ENCODE measurements at places on chromosomes 12 and 14. TPM values are rescaled to one million over a fixed set of nuclear protein-coding genes. Genes with fewer than 3 reads are reported as not detected.

DNA sequence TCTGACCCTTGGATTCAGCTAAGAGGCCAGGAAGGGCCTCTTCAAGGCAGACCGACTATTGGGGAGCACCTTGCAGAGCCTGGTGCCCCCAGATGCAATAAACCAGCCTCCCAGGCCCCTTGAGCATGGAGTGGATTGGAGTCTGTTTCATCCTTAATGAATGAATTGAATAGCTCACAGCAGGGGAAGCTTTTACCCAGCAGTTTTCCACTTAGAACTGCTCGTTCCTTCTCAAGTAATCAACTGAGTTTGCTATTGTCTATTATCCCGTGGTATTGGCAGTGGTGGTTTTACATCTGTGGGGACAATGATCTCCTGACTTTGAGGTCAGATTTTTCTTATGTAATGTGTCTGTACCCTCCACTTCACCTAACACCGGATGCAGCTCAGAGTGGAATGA, 197.6 kb downstream of the AACS start:
- no peak overlapping the region for H3K4me3 ChIP-seq
- H3K4me1 ChIP-seq = no peaks in the 10 kb centered on the region
- no peaks in the 10 kb centered on the region for H3K27me3 ChIP-seq
- DNase-seq = no peak
- no peak overlapping the region for H3K27ac ChIP-seq
- H3K36me3 ChIP-seq = no peaks in the 10 kb centered on the region

- H3K4me1 ChIP-seq = peaks cover 21% of the 10 kb centered on the region
- DNase-seq = no peak
- H3K4me3 ChIP-seq = no peak overlapping the region
- no peak overlapping the region for H3K27ac ChIP-seq
These were observed 16.6 kb upstream of the SLC38A2 start for GRCh38 chr12:46389031-46389616.

GRCh38 chr14:64947710-64948611, 5.4 kb upstream of the GPX2 start:
- H3K36me3 ChIP-seq = no peaks in the 10 kb centered on the region
- no peak for DNase-seq
- H3K27ac ChIP-seq = no peak overlapping the region
- H3K4me1 ChIP-seq = no peaks in the 10 kb centered on the region

DNA sequence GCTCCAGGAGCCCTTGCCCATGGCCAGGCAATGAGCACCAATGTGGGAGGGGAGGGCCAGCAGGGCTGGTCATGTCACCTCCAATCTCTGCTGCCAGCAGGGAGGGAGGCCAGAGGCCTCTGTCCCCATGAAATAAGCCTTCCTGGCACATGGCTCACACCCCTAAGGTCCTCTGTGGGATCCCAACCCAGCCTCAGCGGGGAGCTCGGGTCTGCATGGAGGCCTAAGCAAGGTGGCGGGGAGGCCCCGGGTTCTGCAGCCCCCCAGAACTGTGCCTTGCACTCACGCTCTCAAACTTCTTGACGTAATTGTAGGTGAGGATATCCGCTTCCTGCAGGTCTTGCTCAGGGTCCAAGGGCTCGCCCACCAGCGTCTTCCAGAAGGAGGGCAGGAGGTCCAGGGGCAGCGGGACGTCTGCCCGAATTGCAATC, 41.7 kb downstream of the TRAFD1 start:
- no peaks in the 10 kb centered on the region for H3K27me3 ChIP-seq
- H3K4me1 ChIP-seq = no peaks in the 10 kb centered on the region
- no peak overlapping the region for H3K27ac ChIP-seq

DNA sequence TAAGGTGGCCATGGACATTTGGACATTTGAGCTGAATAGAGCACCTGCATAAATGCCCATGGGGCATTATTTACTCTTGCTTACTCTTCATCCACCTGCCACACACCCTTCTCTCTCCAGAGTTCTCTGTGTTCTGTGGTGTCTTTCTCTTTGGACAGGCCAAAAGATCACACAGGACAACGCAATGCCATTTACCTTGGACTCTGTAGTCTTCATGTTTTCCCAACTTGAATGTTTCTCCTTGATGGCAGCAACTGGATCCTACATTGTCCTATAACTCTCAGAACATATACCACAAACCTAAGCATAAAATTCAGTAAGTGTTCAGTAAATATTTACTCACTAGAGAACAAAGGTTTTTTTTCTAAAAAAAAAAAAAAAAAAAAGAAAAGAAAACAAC, 41.7 kb upstream of the PTHLH start:
- H3K4me3 ChIP-seq = no peak overlapping the region
- DNase-seq = no peak
- no peak overlapping the region for H3K27ac ChIP-seq

GRCh38 chr14:96272777-96273473, 16.9 kb downstream of the BDKRB1 start:
- no peaks in the 10 kb centered on the region for H3K27me3 ChIP-seq
- H3K27ac ChIP-seq = no peak overlapping the region
- H3K36me3 ChIP-seq = no peaks in the 10 kb centered on the region
- H3K4me1 ChIP-seq = no peaks in the 10 kb centered on the region

DNA sequence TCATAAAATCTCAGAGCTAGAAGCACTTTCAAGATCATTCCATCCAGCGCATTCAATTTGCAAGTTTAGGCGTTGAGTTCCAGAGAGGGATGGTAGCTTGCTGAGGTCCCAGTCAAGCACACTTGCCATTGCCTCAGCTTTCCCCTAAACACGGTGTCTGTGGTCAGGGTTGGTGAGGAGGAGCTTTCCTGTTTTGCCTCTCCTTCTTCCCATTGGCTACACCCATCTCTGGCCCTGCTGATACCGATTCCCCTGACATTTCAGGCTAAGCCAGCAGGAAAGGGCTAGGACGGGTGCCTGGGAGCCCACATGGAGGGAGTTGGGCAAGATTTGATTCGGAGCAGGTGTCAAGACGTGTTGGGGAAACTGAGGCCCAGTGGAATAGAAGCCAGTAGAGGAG, 9.1 kb downstream of the NFATC4 start:
- DNase-seq = no peak
- no peak overlapping the region for H3K27ac ChIP-seq
- H3K4me3 ChIP-seq = no peak overlapping the region
- H3K4me1 ChIP-seq = no peaks in the 10 kb centered on the region
- no peaks in the 10 kb centered on the region for H3K36me3 ChIP-seq

- DNase-seq = peak; percentile 92
- H3K27me3 ChIP-seq = no peaks in the 10 kb centered on the region
- no peaks in the 10 kb centered on the region for H3K36me3 ChIP-seq
- H3K4me1 ChIP-seq = peaks cover 72% of the 10 kb centered on the region
- no peak overlapping the region for H3K4me3 ChIP-seq
These were observed 62.6 kb upstream of the RESF1 start for GRCh38 chr12:31896514-31897039.

DNA sequence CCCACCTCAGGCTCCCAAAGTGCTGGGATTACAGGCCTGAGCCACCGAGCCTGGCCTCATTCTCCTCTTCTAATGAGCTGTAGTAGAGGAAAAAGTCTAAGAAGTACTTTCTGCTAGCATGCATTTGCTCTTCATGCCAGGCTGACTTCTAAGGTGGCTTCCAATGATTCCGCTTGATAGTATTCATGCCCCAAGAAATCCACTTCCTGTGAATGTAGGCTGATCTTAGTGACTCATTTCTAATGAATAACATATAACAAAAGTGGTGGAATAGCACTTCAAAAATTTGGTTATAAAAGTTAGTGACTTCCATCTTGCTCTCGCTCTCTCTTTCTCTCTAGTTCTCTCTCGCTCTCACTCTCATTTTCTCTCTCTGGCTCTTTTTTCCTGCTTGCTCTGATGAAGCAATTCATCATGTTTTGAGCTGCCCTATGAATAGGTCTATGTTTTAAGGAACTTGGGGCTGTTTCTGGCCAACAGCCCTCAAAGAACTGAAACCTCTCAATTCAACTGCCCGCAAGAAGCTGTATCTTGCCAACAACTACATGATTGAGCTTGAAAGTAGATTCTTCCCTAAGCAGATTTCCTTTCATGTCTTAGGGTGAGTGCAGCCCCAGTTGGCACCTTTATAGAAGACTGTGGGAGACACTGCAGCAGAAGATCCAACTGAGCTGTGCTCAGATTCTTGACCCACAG, 282.9 kb downstream of the RMST start:
- no peak for DNase-seq
- no peaks in the 10 kb centered on the region for H3K27me3 ChIP-seq
- H3K27ac ChIP-seq = no peak overlapping the region
- H3K4me1 ChIP-seq = no peaks in the 10 kb centered on the region
- no peaks in the 10 kb centered on the region for H3K36me3 ChIP-seq
- no peak overlapping the region for H3K4me3 ChIP-seq

GRCh38 chr12:20963762-20964161, 153.3 kb downstream of the SLCO1B3 start:
- no peak overlapping the region for H3K27ac ChIP-seq
- no peak overlapping the region for H3K4me3 ChIP-seq
- H3K4me1 ChIP-seq = no peaks in the 10 kb centered on the region

DNA sequence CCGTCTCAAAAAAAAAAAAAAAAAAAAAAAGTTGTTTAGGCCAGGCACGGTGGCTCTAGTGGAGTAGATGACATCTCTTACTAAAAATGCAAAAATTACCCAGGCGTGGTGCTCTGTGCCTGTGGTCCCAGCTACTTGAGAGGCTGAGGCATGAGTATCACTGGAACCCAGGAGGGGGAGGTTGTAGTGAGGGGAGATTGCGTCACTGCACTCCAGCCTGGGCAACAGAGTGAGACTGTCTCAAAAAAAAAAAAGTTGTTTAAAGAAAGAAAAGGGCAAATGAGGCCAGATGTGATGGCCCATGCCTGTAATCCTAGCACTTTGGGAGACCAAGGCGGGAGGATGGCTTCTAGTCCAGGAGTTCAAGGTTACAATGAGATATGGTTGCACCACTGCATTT, 36.6 kb upstream of the SPPL3 start:
- DNase-seq = no peak
- H3K27ac ChIP-seq = no peak overlapping the region
- no peaks in the 10 kb centered on the region for H3K4me1 ChIP-seq
- H3K27me3 ChIP-seq = no peaks in the 10 kb centered on the region
- H3K4me3 ChIP-seq = no peak overlapping the region
- no peaks in the 10 kb centered on the region for H3K36me3 ChIP-seq

Gene MORN3
- polyA plus RNA-seq = 6.5 TPM

Gene KIF5A
- polyA plus RNA-seq = 0.12 TPM

Gene MANSC4
- polyA plus RNA-seq = not detected

Gene GABARAPL1
- 40.5 TPM for polyA plus RNA-seq

Gene ZNF219
- 1.3 TPM for polyA plus RNA-seq
